ENCODE measurements at places on chromosomes 11 and 22.
A peak's percentile ranks its signal among the peaks of the same experiment; 100 is the strongest.

- no peak for DNase-seq
Observed at GRCh38 chr22:39089928-39090327, 7.1 kb upstream of the APOBEC3H start.

- no peak for DNase-seq
Observed at GRCh38 chr11:115179636-115180035, 324.6 kb downstream of the CADM1 start.

DNA sequence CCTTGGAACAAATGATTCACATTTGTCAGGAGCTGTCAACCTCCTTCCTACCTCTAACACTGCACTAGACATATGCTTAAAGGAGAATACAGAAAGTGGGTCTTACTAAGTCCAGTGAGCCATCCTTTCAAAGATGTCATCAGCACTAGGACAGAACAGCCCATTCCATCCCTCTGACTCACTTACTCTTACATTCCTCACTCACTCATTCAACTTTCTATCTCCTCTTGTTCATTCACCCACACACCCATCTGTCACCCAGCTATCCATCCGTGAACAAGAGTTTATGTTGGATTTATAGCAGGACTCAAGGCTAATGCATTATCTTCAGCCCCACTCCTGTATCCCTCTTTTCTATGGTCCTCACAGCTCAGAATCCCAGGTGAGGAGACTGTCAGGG is 9.1 kb downstream of the INSC start:
- DNase-seq = peak; percentile 58

- no peak for DNase-seq
Observed at GRCh38 chr22:19901577-19902244, 39.9 kb upstream of the COMT start.

DNA sequence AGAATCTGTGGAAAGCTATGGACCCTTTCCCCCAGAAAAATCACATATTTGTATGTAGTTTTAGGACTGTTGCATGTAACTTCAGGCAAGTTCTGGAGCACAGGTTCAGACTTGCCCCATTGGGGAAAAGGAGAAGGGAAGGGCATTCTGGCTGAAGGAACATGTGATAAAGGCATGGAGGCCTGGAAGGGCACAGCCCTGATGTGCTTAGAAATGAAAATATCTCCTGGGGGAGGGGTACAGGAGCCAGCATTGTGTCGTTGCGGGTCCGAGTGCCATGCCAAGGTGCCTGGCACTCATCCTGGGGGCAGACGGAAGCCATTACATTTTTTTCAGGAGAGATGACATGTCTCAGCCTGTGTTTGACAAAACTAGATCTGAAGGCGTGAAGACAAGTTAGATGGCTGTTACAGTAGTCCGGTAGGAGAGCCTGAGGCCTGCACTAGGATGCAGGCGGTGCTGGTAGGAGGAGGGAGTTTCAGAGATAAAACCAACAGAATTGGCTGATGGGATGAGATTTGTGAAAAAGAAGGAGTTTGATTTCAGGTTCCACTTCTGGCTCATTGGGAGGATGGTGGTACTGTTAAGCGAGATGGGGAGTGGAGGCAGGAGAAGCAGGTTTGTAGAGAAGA is 96.9 kb downstream of the TEAD1 start:
- no peak for DNase-seq

DNA sequence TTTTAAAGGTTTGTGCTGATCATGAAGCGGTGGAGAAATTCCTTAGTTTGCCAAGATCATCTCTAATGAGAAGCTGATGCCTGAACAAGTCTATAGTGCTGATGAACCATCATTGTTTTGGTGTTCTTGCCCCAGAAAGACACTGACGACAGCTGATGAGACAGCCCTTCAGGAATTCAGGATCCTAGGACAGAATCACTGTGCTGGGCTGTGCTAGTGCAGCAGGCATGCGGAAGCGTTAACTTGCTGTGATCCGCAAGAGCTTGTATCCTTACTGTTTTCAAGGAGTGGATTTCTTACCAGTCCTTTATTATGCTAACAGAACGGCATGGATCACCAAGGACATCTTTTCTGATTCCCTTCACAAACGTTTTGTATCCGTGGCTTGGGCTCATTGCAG is 104.1 kb downstream of the TBC1D22A start:
- DNase-seq = no peak

DNA sequence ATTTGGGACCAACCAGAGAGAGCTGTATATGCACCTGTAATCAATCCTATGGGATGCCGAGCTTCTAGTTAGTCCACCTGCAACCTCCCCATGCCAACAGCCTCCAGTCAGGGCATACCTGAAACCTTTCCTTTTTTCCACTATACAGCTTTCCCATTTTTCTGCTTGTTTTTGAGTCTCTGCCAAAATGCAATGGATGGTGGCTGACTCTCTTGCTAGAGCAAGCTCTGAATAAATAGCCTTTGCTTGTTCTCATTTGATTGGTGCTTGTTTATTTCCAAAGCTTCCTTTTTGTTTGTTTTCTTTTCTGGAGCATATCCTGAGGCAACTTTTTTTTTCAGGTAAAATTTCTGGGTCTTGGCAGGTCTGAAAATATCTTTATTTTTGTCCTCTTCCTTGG is 58.0 kb upstream of the PLET1 start:
- DNase-seq = no peak

DNA sequence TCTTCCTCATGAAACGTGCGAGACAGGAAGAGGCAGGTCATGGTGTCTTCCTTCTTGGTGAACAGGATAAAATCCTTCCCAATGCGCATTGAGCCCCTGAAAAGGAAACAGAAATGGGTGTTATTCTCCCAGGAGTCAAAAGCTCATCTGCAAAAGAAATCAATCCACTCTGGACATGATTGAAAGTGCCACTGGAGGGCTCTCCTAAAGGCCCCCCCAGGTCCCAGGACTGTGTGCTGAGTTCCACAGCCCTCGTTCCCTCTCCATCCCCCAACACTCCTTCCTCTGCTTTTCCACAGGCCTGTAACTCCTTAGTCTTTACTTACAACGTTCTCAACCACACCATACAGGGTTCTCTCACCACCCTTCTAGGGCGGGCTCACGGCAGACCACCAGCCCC is 22.2 kb downstream of the MORC2 start:
- no peak for DNase-seq

DNA sequence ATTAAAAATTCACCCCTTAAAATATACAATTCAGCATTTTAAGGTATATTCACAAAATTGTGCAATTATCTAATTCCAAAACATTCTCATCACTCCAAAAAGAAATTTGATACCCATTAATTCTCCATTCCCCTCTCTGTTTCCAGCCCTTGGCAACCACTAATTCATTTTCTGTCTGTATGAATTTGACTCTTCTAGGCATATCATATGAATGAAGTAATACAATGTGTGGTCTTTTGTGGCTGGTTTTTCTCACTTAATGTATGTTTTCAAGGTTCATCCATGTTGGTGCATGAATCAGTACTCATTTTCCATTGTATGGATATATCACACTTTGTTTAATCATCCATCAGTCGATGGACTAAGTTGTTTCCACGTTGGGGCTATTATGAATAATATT is 29.0 kb upstream of the ACCSL start:
- DNase-seq = no peak

DNA sequence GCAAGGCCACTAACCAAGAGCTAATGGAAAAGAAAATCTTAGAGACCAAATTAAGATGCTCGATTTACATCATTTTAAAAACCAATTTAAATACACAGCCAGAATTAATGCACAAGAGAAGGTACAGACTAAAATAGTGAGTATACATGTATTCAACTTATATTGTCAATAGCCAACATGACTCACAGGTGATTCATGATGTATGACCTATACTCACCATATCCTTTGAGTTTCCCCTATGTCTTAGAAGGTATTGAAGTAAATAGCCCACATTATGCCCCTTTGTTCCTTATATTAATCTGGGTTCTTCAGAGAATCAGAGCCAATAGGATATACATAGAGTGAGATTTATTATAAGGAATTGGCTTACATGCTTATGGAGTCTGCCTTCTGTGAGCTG is 97.5 kb upstream of the ANO3 start:
- no peak for DNase-seq

DNA sequence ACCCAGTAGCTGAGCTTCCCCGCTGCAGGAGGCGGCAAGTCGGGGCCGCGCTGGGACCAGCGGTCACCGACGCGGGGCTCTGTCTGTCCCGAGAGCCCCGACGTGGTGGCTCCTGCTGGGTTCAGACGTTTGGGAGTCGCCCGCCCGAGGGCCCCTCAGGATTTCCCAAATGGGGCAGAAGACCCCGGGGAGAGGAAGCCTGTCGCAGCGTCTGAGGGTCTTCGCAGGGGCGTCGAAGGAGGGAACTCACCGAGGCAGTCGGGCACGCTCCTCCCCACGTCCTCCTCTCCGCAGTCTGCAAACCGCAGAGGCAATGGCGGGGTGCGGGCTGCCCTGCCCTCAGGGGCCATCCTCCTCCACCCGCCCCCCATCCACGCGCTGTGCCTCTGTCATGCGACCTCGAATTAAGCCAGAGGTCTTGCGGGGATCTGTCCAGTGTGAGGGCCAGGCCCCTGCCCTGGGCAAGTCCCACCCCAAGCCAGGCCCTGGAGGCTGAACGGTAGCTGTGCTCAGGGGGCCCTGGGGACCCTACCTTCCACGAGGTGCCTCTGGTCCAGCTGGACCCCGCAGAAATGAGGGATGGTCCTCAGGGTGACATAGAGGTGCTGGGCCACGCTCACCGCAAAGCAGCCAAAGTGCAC is 12.5 kb downstream of the IL17REL start:
- DNase-seq = no peak

GRCh38 chr11:67352546-67353316 is 615 bp downstream of the POLD4 start:
- DNase-seq = peak; percentile 48

- no peak for DNase-seq
Observed at GRCh38 chr11:28618416-28618815, 510.2 kb downstream of the METTL15 start.

DNA sequence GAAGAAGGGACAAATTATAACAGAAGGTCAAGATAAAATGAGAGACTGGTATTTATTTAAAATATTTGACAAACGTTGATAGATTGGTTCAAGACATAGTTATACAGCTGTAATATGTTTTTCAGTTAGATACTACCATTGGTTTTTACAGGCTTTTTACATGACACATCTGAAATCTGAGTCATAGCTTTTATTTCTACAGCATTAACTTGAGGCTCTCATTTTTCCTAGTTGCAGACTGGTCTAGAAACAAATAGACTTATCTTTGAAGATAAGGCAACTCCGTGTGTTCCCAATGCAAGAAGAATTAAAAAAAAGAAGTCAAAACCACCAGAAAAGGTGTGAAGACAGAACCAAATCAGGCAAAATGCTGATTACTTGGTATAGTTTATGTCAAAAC is 31.3 kb downstream of the CEP57 start:
- no peak for DNase-seq

DNA sequence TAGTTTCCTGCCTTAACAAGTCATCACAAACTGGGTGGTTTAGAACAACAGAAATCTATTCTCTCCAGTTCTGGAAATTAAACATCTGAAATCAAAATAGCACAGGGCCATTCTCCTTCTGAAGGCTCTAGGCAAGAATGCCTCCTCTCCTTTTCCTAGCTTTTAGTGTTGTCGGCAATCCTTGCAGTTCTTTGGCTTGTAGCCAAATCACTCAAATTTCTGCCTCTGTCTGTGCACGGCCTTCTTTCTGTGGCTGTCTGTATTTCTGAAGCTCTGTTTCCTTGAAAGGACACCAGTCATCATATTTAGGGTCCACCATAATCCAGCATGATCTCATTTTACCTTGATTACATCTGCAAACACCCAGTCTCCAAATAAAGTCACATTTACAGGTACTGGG is 795.5 kb downstream of the METTL15 start:
- DNase-seq = no peak

DNA sequence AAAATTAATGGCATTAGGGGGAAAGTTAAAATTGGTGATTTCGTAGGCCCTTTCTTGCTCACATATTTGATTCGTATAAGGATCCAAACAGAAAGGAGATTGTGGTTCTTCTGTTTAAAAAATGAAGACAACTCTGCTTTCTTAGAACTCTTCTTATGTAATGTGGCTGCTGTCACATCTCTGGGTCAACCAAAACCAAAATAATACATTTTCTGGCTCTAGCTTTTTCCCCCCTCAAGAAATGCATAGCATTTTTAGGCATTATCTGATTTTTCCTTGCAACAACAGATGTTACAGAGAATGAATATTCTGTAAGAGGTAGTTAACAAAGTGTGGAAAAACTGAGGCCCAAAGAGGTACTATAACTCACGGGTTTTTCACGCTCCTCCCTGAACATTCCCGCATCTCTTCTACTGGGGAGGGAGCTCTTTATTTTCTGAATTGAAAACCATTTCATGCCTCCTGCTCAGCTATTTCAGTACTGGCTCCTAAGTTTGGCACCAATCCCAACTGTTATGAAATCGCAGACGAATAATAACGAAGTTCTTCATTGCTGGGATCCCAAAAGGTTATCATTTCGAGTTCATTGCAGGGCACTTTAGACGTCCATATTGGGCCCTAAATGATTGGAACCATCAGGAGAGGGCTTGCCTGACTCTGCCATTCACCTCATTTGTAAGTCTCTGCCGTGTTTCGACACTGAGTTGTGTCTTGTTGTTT is 17.1 kb downstream of the GRAP2 start:
- no peak for DNase-seq

GRCh38 chr11:62057069-62057468 is 66.7 kb upstream of the INCENP start:
- no peak for DNase-seq

DNA sequence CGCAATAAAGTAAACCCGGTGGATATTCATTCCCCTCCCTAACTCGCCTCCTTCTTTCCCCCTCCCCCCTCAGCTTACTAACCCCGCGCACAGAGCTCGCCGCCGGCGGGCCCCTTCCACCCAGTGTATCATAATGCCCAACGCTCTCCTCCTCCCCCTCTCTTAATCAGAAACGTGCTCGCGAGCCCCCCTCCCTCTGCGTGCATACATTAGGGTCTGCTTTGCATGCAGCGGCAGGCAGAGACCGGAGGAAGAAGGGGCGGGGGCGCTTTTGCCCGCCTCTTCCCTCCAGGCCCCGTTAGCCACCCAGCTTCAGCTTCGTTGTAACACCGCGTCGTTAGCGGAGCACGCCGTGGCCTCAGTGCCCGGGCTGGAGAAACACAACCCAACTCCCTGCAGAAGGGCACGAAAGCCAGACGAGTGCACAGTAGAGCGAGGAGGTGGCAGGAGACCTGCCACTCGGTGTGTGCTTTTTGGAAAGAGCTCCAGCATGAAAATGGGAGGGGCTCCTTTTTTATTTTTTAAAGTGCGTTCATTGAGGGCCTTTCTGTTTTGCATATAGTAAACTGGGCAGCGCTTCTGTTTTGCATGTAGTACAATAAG is 901 bp upstream of the KMT2A start:
- DNase-seq = peak; percentile 65
